Mammary epithelial cell (primary cell): ENCODE measurements at places on chromosomes 13 and 19.
A peak's percentile ranks its signal among the peaks of the same experiment; 100 is the strongest.

- DNase-seq, result no peak
Observed at GRCh38 chr19:46931202-46931601, 70.4 kb downstream of the ARHGAP35 start.

- peak; percentile 56 for DNase-seq
Observed at GRCh38 chr19:20423381-20424197, 142.0 kb downstream of the ZNF737 start.

- no peak for DNase-seq
Observed at GRCh38 chr19:17872251-17873001, 681 bp downstream of the SLC5A5 start.

DNA sequence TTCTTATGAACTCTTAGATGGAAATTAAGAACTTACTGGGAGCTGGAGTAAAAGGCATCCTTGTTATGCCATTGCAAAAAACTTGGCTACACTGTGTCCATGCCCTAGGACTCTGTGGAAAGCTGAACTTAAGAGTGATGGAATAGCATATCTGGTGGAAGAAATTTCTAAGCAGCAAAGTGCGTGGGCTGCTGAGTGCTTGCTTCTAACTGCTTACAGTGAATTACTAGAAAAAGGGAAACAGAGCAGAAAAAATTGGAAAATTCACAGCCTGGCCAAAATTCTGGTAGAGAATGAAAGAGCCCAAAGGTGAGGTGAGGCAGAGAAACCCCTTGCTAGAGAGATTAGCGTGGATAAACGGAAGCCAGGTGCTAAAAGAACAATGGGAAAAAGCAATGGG lies 44.3 kb downstream of the ALOX5AP start:
- DNase-seq, result no peak

DNA sequence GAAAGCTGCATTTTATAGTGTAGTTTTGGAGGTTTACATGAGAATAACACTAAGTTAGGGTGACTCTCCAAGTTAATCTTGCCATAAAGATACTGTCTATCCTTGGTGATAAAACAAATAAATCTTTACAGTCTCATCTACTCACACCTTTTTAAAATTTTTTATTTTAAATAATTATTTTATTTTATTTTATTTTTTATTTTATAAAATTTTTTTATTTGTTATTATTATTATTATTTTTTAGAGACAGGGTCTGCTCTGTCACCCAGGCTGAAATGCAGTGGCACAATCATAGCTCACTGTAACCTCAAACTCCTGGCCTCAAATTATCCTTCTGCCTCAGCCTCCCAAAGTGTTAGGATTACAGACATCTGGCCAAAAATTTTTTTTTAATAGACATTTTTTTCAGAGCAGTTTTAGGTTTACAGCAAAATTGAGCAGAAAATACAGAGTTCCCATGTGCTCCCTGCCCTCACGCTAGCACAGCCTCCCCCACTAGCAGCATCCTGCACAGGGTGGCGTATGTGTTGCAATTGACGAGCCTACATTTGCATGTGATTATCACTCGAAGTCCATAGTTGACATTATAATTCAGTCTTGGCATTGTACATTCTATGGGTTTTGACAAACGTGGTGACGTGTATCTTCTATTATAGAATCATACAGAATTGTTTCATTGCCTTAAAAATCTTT lies 41.0 kb downstream of the RASL11A start:
- DNase-seq, result no peak

DNA sequence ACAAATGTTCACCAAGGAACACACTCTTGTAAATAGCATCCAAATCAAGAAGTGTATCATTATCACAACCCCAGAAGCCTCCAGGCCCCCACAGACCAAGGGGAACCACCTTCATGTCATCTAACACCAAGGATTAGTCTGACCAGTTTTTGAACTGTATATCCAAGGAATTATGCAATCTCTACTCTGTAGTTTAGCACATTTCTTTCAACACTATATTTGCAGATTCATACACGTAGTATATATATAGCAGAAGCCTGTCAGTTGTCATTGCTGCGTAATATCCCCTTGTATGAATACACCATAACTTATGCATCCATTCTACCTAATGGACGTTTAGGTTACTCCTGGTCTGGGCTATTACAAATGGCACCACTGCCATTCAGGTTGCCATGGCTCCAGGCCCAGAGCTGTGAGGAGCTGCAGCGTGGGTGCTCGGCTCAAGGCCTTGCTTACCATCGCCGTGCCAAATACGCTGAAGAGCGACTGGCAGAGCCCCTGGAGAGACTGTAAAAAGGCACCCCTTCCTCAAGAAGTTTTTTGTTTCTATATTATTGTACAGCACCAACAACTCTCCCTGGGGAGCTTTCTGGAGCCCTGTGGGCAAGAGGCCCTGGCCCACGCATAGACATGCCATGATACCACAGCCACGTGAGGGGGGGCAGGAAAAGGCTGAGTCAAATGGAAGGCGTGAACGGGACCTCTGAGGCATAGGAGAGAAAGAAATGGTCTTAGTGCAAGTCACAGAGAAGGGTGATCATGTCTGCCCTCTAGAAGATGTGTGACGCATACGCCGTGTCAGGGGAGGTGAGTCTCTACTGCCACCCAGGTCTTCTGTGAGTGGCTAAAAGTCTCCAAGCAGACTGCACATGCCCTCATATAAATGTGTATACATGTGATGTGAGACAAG lies 10.8 kb downstream of the LATS2 start:
- DNase-seq, result no peak

DNA sequence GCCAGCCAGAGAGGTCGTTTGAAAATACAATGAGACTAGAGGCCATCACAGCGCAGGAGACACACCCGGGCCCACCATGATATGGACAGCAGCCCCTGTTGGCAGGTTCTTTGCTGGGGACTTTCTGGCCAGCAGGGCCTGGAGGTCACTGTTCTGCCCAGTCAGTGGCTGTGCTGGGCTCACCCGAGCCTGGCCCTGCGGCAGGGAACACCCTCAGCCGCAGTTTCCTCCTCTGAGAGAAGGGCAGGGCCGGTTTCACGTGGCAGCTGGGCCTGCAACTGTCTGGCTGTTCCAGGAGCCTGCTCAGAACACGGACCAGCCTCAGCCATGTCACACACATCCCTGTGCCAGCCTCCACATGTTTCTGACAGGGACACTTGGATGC lies 39.4 kb downstream of the ADPRHL1 start:
- no peak for DNase-seq

DNA sequence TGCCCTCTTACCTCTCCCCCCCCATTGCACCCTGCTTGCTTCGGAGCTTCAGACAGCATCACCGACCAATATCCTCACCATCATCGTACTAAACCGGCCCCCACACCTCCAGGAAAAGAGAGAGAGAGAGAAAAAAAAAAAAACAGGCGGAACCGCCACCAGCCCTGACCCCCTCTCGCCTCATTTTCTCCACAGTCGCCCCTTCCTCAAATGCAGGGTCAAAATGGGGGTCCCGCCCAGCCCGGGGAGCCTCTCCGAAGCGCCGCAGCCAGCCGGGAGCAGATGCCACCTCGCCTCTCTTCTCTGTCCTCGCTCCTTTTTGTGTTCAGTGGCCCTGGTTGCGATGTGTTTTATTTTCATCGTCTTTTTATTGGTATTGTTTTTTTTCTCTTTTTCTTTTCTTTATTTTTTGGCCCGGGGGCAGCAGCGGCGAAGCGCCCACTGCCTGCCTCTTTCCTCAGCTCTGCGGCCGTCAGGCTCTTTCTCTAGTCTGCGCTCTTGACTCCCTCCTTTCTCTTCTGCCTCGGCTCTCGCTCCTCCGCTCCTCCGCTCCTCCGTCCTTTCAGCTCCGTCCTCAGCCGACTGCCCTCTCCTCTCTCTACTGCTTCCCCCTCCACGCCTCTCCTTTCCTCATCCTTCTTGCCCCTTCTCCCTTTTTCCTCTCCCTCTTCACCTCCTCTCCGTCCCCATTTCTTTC lies 41.4 kb downstream of the DEDD2 start:
- no peak for DNase-seq

DNA sequence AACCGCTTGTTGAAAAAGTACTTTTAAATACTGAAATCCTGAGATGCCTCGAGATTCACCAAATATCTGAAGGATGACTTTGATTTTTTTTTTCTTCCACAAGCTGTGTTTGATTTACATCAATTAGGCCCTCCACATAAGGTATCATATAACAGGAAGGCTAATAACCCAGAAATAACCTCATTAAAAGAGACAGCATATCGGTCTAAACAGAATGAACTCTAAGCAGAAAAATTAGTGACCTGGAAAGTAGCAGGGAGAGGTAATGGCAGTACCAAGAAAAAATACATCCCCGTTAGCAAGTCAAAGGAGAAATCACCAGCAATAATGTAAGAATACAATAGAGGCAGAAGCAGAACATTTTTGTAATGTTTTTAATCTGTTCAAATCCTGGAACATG lies 452.4 kb upstream of the TSHZ3 start:
- no peak for DNase-seq

DNA sequence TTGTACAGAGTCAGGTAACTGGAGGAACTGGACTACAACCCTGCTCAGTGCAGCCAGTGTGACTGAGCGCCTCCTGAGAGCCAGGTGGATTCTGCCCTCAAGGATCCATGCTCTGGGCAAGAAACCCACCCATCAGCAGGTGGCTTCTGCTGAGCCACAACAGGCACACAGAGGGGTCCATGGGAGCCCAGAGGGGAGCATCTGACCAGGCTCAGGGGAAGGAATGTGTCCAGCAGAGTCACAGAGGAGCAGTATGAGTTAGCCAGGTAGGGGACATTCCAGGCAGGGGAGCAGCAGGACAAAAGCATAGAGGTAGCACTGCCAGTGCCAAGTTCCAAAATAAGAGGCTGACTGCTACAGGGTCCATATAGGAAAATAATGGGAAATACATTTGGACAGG lies 19.9 kb downstream of the DHRS12 start:
- DNase-seq, result no peak

GRCh38 chr19:1780272-1780958 lies 27.1 kb downstream of the ONECUT3 start:
- DNase-seq, result no peak

DNA sequence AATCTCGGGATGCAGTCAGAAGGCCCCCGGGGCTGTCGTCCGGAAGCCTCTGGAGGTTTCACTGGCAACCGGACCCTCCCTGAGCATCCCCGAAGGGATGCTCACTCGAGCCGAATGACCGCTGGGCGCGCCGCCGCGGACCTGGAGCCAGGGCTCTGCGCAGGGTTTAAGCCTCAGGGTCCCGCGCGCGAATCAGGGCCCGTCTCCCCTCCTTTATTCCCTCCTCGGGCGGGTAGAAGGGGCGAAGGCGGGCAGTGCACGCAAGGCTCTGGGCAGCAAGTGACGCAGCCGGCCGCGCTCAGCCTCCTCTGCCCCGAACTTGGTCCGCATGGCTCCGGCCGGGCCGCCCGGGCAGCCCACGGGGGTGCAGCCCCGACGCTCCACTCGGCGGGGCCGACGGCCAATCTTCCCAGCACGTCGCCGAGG lies 572 bp downstream of the SHISA2 start:
- no peak for DNase-seq

GRCh38 chr13:53151336-53152056 lies 122.9 kb downstream of the OLFM4 start:
- DNase-seq, result no peak

DNA sequence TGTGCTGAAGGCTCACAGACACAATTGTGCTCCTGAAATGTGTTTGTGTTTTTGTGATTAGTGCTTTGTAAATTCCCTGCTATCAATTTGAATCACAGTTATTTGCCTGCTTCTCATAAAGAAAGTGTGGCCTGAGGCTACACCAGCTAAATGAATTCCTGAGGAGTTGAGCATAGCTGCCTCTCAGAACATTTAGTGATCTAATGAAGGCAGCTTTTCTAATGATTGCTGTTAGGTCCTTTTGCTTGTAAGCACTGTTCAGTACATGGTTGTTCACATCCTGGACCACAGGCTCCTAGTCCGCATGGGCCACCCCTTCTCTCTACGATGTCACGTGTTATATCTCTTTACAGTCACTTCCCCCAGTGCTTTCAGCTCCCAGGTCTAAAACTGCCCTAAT lies 238.2 kb downstream of the B3GLCT start:
- DNase-seq, result peak; percentile 9
